ENCODE measurements at places on chromosomes 7 and 10. TPM values are rescaled to one million over a fixed set of nuclear protein-coding genes. Genes with fewer than 3 reads are reported as not detected.

DNA sequence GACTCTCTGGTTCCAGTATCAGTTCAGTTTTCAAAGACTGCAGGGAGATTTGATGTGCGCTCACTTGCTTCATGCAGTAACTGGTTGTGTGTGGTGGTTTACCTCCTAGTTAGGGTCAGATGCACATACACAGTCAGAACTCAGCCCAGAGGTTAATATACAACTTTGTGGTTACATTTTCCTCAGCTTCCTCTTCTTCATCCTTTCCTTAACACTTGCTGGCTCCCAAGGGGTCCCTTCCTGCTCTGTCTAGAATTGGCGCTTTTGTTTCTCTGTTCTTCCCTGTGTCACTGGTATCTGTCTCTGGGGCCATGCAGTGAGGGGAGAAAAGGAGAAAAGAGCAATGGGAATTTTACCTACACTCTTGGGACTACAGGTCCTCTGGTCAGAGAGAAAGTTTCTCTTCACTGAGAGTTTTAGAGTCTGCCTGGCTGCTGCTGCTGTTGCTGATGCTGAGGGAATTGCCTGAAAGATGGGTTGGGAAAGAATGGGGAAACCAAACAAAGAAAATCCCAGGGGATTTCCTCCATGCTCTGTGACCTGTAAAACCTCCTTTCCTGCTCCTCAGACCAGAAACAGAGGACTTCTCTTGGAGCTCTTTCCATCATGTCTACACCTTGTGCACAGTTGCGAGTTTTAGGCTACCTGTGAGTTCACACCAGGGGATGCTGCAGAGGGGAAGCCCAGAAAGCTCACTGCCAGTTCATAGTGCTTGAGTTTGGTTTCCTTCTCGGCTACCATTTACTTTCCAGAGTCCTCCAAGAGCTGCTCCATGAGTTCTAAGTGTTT lies 74.6 kb downstream of the WDFY4 start:
- no peak for DNase-seq

DNA sequence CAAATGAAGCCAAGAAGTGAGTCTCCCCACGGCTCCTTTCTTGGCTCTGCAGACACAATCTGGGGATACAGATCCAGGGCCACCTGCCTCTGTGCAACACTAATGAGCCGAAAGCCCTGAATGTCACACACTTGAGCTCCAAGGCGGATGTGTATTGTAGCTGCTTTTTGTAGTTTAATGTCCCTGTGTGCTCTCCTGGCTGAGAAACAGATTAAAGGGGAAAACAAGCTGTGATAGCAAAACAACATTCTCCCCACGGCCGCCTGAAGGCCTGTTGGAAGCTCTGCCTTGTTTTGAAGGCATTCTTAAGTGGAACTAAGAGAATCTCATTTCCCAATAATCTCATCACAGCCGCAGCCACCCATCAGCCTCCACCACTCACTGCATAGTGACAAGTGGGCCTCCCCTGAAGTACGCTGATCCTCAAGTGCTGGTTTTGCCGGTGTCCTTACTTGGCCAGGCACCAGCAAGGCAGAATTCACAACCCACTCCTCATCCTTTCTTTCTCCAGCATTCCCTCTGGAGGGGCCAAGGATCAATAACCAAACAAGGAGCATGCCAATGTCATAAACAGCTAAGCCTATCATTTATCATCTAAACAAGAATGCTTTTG lies 44.4 kb upstream of the AMPH start:
- DNase-seq = no peak

GRCh38 chr10:71014021-71014805 lies 125.8 kb upstream of the PCBD1 start:
- no peak for DNase-seq

DNA sequence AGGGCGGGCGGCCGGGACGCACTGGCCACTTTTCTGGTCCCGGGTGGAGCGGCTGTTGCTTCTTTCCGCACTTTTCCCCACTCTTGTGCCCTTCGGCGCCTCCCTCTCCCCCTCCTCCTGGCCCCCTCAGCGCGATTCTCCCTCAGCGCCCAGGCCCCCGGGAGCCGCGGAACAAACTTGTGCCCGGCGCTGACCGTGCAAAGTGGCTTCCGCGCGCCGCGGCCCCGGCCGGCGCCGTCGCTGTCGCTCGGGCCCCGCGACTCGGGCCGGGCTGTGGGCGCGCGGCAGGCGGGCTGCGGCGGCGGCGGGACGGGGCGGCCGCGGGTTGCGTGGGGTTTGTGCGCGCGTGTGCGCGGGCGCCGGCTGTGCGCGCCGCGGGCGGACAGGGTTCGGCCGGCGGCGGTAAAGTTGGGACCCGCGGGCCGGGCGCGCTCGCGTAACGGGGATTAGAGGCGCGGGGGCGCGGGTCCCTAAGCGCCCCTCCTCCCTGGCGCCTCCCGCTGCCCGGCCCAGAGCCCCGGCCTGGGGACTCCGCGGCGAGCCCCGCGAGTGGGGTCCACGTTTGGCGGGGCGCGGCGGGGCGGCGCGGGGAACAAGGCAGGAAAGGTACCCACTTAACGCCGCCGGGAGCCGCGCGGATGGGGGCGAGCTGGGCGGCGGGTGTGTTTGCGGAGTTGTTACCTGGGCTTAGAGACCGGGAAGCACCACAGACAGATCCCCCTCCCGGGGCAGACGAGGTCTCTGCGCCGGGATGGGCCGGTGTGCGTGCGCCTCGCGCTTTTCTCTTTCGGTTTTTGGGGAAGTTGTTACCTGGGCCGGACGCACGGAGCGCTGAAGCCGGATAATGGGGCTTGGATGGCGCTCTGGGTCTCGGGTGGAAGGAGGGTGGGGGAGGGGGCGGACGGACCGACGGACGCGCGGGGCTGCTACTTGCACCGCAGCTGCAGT lies 860 bp downstream of the ZEB1 start:
- peak; percentile 90 for DNase-seq

GRCh38 chr7:65746398-65746669 lies 126.5 kb upstream of the VKORC1L1 start:
- DNase-seq = no peak

DNA sequence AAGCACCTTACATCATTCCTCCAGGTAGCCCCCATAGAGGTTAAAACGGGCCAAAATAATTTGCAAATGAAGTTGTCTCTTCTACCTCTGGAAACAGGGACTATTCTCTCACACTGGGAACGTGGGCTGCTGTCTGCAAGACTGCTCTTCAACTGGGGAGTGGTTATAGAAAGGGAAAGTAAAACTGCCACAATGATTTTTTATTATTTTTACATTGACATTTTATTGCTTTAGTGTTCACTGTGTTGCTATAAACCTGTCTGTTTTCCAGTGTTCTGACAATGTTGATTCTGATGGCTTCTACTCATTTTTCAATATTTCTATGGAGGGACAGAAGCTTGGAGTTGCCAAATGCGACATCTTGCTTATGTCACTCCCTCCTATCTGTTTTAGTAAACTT lies 115.1 kb upstream of the ANTXRL start:
- no peak for DNase-seq

- no peak for DNase-seq
Observed at GRCh38 chr10:75611172-75611992, 180.0 kb downstream of the LRMDA start.

DNA sequence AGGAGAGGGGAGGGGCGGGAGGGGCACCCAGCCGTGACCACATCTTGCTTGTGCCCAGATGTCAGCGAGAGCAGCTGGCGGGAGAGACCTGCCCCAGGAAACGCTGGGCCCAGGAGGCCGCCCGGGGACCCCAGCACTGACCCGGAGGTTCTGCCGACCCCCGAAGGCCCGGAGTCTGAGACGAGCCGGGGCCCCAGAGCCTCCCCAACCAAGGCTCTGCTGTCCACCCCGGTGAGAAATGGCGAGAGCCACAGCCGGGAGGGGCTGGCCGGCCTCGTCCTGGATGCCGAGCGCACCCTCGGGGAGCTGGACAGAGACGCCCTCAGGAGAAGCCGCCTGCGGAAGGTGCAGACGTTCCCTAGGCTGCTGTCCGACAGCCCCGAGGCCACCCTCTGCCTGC lies 25.9 kb downstream of the KNDC1 start:
- DNase-seq = no peak

DNA sequence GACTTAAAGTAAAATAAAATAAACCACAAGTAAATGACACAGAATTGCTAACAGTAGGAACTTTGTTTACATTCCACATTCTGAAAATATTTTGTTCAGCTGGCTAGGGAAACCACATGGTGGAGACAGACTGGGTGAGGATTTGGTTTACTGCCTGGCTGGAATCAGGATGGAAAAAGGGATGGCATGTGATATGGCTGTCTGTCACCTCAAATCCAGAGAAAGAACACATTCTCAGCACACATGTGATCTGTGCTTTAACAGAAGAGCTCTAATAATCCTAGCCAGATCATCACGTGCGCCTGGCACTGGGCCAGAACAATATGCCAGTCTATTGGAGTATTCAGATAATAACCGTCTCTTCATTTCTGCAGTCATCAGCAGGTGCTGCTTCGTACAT lies 90.9 kb upstream of the PIP4K2A start:
- DNase-seq = no peak

- DNase-seq = peak; percentile 33
Observed at GRCh38 chr10:97173036-97173435, 12.7 kb downstream of the SLIT1 start.

Gene FAM25A
- not detected for polyA plus RNA-seq

Gene ASB10
- not detected for polyA plus RNA-seq

Gene NUTM2A
- polyA plus RNA-seq = 0.96 TPM

Gene FAM53B
- 35.2 TPM for polyA plus RNA-seq

Gene KLF14
- polyA plus RNA-seq = 0.32 TPM
